ENCODE measurements at places on chromosomes 12 and 14.
A peak's percentile ranks its signal among the peaks of the same experiment; 100 is the strongest.

DNA sequence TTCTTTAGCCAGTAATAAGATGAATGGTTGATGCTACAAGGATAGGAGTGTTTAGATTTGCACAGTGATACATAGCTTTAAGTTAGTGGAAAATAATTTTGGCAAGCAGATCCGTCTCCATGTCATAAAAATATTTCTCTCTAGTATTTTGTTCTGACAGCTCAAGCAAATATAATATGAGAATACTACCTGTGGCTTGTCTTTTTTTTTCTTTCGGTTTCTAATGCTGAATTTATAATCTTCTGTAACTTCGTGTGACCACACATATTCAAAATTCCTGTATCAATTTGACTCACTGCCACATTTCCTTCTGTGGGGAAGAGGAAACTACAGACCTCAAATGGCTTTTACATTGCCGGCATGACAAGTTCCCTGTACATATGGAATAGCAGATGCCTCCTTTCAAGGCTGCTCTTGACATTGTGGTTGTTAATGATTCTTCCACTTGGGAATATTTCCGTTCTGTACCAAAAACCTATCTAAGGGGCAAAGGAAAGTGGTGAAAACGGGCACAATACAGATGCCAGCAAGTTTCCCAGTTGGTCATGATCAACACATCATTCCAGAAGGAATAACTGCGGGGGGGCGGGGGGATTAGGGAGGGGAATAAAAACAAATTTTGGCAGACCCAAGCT, 103.6 kb upstream of the CCDC91 start:
- no peak for DNase-seq

DNA sequence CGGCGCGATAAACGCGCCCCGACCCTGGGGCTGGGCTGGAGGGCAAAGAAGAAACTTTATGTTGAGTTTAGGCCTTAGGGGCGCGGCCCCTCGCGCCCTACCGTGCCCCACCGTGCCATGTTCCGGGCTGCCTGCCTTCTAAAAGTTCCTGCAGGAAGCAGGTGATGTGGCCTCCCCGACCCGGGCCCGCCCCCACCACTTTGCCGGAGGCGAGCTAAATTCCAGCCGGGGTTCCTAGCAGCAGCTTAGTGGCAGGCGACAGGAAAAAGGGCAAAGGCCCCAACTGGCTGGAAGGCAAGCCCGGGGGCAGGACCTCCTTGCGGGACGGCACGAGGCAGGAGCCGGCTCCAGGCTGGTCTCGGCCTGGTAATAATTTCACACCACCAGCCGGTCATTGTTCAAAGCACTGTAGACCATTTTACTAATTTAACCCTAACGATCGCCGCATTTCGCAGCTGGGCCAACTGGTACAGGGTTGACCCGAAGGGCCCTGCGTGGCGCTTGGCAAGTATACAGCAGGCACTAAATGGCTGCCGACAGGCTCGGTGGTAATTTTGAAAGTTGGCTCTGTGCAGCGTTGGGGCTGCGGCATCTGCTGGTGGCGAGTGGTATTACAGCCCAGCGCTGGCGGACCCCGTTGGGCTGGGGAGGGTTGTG, 895 bp upstream of the CCDC88C start:
- peak; percentile 54 for DNase-seq

GRCh38 chr12:117872546-117873169, 96.1 kb downstream of the KSR2 start:
- no peak for DNase-seq

DNA sequence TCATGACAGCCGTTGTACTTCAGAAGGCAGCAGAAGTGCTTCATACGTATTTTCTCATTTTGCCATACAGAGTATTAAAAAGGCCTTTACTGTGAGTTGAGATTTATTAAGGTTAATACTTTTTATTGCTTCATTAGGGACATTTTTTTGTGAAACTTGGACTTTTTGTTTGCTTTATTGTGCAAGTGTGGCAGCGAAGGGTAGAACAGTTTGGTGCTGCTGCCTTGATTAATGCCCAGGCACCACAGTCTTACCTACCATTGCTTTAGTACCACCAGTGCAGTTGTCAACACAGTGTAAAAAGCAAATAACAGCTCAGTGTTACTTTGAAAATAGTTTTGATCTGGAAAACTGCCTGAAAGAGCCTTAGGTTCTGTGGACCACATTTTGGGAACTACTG, 147.4 kb downstream of the PCNX1 start:
- DNase-seq, result no peak

- DNase-seq, result no peak
Observed at GRCh38 chr14:56390859-56391258, 188.7 kb upstream of the TMEM260 start.

- DNase-seq, result no peak
Observed at GRCh38 chr14:104207142-104208014, 69.0 kb downstream of the KIF26A start.

DNA sequence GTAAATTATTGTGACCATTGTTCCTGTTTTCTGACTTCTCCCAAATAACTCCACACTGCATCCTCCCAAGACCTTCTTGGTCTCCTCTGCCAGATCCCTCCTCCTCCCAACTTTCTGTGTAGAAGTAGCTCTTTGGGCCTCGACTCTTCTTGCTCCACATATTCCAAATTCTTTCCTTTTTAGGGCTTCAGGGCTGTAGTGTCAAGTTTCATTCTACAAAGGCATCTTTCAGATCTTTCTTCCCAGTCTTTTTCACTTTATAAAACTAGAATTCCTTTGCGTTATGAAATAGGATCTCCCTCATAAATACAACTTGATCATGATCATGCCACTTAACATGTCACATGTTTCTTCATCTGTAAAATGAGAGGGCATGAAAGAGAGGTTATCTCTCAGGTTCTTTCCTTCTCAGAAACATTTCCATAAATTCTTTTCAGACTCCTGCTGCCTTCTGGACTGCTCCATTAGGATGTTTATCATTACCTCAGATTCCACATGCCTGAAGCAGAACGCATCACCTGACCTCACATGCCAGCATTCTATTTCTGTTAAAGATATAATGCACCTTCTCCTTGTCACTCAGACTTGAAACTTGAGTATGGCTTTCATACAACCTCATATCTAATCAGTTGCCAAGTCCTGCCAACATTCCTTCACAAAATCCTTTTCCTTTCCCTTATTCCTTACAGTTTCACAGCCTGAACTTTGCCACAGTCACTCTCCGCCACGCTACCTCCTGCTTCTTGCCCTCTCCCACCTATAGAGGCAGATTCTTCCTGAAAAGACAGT, 8.5 kb downstream of the SLC38A1 start:
- peak; percentile 13 for DNase-seq

GRCh38 chr14:55546212-55546874, 33.7 kb upstream of the KTN1 start:
- no peak for DNase-seq

Data from urothelium cell line (cell line).